Activated CD4-positive, alpha-beta T cell treated with anti-CD3 and anti-CD28 coated beads, Interleukin-2, amount 50 U/mL, for 16 hours (primary cell): ENCODE measurements at places on chromosomes 13 and 19.
A peak's percentile ranks its signal among the peaks of the same experiment; 100 is the strongest.

GRCh38 chr13:31894931-31895330 lies 136.6 kb upstream of the FRY start:
- DNase-seq = no peak

DNA sequence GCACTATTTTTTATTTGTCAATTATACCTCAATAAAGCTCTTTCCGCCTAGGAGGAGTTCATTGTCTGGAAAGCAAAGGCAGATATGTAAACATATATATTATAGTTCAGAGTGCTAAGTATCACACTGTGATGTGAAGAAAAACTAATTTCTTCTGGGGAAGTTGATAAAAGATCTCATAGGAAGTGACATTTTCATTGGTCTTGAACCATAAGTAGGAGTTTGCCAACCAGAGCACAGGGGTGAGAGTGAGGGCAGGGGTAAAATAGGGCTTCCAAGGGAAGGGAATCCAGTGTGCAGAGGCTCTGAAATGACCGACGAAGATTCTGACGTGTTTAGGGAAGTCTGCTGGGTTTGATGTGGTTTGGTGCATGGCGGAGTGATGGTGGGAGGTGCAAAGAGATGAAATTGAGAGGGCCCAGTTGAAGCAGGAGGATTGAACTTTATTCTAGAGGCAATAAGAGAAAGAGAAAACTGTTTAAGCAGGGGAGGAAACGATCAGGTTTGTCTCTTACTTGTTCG lies 780 bp upstream of the GTF2F2 start:
- DNase-seq = peak; percentile 61

DNA sequence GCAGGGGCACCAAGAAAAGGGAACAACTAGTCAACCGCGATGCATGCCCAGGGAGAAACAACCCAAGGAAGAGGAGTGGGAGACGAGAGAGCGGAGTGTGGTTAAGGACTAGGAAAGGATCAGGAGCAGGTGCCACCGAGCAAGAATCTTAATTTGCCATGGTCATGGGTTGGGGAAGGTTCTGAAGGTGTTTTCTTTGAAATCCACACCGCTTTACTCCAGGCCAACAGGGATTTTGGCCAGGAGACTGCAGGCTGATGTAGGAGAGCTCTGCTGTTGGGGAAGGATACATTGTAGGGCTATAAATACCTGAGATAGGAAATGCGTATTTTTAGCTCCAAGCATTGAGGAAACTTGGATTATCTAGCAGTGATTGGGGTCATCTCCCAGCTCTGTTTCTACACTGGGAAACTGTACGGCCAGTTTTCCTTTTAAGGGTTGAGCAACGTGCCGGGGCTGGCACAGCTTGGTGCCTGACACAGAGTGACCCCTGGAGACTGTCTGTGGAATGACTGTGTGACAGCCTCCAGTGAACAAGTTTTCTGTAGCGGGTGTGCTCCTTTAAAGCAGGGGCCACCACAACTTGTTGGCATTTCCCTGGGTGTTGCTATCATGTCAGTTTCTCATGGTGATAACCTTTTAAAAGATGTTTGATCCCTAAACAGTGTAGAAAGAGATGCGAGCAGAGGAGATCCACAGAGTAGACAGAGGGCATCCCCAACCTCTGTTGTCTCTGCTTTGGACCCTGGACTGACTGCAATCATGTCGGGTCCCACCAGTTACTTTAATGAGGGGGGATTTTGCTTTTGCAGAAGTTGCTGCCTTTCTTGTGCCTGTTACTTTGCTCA lies 34.3 kb downstream of the ZNF536 start:
- DNase-seq = peak; percentile 1

DNA sequence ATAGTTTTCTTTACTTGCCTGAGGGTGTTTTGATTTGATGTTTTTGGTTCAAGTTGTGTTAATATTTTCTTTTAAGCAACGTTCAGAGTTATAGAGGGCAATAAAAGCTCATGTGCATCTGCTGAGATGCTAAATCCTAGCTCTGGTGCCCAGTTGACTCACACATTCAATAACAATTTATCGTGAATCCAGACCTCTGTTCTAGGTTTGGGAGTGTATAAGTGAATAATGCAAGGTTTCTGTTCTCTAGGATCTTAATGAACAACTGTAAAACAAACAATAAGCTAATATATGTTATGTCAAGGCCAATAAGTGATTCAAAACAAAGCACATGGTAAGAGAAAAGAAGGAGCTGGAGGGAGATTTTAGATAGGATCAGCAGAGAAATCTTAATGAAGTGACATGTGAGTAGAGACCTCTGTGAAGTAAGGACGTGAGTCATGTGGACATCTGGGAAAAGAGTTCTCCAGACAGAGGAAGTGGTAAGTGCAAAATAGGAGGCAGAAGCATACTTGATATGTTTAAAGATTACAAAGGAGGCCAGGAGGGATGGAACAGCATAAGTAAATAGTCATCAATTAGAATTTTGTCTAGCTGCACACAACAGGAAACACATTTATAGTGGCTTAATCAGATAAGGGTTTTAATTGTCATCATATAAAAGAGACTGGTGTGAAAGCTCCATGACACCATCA lies 278.5 kb upstream of the HTR2A start:
- no peak for DNase-seq

- no peak for DNase-seq
Observed at GRCh38 chr13:44574466-44574855, 1.7 kb downstream of the TSC22D1 start.

GRCh38 chr19:57167385-57167784 lies at the start of gene DUXA:
DUXA (minus strand) TSS chr19:57167485; CDS start chr19:57167443, 42 bp downstream.
- DNase-seq = no peak

DNA sequence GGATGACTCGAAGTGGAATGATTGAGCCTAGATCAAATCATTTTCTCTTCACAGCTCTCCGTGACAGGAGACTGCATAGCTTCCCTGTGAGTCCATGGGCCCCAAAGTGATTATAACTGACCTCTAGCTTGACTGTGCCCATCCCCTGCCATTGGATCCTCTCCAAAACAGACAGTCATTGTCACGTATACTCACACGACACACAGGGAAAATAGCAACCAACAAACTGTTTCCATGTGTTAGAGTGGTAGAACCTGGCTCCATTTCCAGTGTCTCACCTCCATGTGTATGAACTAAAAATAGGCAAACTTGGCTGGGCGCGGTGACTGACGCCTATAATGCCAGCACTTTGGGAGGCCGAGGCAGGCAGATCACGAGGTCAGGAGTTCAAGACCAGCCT lies 48.8 kb upstream of the NPAS1 start:
- DNase-seq = no peak

DNA sequence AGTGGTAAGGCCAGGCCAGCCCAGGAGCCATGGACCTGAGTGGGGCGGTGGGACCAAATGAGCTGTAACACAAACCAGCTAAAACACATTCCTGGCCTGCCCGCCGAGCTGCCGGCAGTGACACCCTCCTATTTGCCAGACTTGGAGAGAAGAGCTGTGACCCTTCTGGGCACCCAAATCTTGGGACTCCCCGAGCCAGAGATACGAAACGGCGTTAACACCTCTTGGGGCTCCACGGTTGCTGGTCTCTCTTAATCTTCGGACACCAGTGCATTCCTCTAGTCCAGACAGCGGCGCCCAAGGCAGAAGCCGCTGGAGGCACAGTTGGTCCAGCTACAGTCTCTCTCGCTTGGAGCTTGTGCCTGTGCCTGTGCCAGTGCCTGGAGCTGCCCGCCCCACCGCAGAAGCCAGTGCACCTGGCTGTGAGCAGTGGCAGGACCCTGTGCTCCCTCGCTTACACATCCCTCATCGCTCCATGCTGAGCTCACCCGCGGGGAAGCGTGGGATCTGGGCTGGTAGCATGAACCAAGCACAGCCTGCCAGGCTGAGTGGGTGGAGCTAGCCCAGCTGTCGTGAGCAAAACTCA lies 147.2 kb upstream of the KLHL1 start:
- DNase-seq = no peak

DNA sequence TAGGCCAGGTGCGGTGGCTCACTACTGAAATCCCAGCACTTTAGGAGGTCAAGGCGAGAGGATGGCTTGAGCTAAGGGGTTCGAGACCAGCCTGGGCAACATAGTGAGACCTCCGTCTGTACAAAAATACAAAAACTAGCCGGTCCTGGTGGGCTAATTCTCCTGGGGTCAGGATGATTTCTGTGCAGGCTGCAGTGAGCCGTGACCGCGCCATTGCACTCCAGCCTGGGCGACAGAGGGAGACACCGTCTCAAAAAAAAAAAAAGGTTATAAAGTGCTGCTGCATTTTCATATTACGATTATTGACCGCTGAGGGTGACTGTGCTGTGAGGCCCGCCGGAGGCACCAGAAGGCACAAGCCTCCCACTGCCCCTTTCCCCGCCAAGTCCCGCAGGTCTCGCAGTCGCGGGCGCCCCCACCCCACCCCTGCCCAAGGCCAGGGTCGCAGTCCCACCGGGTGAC lies 477 bp upstream of the PLEKHF1 start:
- DNase-seq = no peak

DNA sequence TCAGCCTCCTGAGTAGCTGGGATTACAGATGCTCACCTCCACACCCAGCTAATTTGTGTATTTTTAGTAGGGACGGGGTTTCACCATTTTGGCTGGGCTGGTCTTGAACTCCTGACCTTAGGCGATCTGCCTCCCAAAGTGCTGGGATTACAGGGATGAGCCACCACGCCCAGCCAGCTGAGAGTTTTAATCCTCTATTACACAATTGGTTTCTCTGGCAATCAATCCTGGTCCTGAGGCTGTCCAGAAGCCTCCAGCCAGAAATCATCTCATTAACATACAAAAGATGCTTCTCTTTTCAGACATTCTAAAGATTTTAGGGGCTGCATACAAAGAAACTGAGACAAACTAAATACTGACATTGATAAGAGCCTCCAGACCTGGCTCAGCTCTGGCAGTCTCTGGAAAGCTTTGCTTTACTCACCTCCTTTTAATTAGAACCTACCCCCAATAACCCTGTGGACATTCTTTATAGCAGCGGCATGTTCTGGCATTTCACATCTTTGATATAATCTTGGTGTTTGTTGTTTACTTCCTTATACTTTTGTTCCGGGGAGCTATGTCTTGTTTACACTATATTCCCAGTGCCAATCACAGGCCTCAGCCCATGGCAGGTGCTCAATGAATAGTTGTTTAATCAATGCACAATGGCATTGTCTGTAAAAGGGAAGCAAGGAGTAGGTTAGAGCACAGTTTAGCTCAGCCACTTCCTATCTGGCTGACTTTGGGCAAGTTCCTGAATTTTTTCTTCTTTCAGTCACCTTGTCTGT lies 4.1 kb upstream of the ZNF724 start:
- DNase-seq = no peak

- peak; percentile 18 for DNase-seq
Observed at GRCh38 chr13:43596924-43597598, 189.7 kb downstream of the ENOX1 start.

DNA sequence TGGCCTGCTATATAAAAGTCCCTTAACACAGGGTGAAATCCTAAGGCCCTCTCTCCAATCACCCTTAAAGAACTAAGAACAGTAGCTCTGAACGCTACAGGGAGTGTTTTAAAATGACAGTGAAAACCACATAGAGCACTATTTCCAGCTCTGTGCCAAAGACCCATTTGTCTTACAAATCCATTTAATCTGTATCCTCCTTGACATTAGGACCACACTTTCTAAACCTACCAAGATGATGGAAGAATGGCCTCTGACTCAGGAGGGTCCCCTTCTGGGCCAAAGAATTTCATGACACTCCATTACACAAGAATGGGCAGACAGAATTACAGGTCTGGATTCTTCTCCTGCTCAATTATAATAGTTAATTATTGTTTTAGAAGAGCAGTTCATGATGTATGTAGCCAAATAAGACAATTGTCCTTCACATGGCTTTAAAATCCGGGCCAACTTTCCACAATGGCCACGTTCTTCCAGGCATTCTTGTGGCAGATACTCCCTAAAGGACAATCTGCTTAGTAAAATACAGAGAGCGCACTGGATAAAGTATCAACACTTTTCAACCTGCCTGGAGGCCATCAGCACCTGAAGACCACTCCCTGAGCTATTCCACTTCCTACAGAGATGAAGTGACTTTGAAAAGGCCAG lies 61.0 kb downstream of the STK24 start:
- DNase-seq = peak; percentile 55

DNA sequence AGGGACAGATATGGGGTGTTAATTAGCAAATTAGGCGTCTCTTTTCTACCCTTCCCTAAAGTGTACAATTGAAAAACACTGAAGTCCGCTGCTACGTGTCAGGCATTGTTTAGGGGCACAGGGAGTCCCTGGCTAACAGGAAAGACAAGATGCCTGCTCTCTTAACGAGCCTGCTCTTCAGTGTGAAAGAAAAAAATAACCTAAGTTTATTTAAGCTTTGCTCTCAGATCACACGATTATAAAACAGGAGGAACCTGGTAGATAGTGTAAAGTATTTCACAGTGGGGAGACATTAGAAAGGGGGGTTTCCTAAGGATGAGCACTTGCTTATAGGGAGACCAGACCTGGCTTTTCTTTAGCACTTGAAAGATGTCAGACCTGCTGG lies 38.7 kb downstream of the IGFL2 start:
- no peak for DNase-seq

DNA sequence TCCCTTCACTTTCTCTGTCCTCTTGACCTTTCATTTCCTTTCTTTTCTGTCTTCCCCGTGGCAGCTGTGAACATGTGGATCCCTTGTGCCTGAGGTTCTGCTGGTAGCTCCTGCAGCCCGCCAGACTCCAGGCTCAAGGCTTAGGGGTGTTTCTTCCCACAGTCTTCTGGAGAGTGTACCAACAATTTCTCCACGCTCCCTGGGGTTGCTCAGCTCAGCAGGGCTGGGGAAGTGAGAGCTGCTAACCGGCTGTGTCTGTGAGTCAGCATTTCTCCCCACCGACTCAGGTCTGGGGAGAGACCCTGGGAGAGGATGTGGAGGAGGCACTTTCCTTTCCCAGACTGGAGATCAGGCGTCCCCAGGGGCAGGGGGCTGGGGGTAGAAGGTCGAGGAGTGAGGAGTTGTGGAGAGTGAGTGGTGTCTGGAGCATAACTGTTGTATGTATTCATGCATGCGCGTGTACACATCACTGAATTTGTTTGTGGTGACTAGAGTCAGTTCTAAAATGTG lies 193.6 kb downstream of the KCNRG start:
- no peak for DNase-seq

- peak; percentile 42 for DNase-seq
Observed at GRCh38 chr19:46537136-46538097, 41.8 kb upstream of the PNMA8B start.

DNA sequence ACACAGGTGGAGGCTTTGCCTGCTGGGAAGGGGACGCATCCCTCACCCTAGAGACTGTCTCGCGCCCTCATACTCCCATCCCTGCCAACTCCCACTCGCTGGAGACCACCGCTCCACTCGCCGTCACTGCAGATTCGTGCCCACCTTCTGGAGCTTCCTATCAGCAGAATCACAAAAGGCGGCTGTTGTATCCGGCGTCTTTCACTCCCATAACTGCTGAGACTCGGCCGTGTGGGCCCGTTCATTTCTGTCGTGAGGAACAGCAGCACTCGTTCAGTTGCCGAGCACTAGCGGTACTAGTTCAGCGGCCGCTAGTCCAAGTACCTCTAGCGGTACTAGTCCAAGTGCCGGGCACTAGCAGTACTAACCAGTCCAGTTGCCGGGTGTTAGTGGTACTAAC lies 124.6 kb upstream of the MCF2L start:
- DNase-seq = no peak

GRCh38 chr19:4671185-4671851 lies 1.2 kb upstream of the MYDGF start:
- no peak for DNase-seq

- DNase-seq = peak; percentile 31
Observed at GRCh38 chr19:54448040-54448773, 792 bp upstream of the LENG8 start.

- DNase-seq = peak; percentile 51
Observed at GRCh38 chr19:51166846-51167490, 24.9 kb downstream of the SIGLEC7 start.
